Activated CD4-positive, alpha-beta T cell treated with anti-CD3 and anti-CD28 coated beads, Interleukin-2, amount 50 U/mL, for 4 hours (primary cell): ENCODE measurements at places on chromosomes 3 and 15.

GRCh38 chr3:24367664-24368264 lies 126.9 kb downstream of the THRB start:
- no peak for DNase-seq

GRCh38 chr15:78676424-78677110 lies 35.6 kb upstream of the CHRNB4 start:
- no peak for DNase-seq

DNA sequence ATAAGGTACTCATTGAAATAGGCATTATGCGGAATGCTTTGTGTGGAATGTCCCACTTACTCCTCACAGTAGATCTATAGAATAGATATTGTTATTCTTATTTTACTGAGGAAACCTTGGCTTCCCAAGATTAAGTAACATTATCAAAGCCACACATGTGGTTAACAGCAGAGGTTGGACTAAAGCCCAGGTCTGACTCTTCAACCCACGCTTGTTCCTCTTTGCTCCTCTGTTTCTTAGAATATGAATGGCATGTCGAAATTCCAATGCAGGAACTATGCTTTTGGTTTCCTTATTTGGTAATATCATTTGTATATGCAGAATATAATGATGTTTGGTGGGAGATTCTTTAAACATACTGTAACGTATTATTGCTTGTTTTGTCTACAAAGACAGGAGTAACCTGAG lies 818.8 kb upstream of the LMCD1 start:
- DNase-seq, result no peak

DNA sequence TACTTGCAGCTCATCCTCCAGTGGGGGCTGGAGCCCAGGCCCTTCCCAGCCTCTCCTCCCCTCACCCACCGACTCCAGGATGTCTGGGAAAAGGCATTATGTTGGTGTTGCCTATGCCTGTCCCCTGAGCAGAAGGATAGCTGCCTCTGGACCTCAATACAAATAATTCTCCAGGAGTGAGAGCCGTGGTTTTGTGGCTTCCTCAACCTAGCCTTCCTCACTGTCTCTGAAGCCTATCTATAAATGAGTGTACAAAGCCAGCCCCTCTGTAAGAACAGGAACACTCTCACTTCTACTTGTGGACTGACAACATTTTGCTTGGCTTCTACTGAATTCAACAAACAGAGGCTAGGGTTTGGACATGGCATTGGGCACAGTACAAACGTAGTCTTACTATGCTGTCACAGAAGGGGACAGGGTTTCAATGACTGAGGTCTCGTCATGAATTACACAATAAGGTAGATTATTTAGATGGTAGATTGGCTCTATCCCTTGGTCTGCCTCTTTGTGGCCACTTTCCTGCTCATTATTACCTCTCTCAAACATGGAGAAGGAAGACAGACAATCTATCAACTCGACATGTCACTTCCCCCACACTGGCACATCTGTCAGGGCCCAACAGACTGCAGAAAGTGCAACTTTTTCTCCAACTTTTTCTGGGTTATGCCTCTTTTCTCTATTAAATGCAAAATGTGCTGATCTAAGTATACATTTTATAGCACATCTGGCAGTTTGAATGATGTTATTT lies 82.8 kb upstream of the MEX3B start:
- DNase-seq, result no peak

DNA sequence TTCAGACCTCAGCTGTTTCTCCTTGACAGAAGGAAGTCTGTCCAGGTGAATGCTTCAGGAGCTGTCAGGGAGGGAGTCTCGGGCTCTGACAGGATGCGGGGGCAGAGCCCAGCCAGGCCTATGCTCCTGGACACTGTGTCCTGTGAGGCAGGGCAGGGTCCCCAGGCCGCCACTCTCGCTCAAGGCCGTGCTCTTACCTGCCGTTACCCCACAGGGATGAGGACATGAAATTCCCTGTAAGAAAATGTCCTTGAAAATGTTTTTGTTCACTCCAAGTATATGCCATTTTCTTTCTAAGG lies 63.9 kb downstream of the BOC start:
- DNase-seq, result no peak

DNA sequence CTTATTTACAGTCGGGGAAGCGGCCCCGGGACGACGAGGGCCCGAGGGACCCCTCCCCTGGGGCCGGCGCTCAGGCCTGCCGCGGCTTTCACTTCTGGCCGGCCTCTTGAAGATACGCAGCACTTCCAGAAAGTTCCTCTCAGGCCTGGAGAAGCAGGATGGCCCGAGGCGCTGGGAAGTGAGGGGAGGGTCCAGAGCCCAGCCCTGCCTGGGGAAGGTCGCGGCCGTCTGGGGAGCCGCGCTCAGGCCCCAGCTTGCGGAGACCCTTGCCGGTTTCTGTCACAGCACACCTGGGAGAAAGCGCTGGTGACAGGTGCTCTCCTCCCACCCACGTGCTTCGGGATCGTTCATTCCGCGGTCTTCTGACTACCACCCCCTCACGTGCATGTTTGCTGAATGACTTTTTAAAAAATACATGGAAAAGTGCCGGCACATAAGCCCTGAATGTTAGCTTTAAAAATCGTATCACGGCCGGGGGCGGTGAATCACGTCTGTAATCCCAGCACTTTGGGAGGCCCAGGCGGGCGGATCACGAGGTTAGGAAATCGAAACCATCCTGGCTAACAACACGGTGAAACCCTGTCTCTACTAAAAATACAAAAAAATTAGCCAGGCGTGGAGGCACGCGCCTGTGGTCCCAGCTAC lies 727 bp upstream of the TM2D3 start:
- DNase-seq, result no peak

DNA sequence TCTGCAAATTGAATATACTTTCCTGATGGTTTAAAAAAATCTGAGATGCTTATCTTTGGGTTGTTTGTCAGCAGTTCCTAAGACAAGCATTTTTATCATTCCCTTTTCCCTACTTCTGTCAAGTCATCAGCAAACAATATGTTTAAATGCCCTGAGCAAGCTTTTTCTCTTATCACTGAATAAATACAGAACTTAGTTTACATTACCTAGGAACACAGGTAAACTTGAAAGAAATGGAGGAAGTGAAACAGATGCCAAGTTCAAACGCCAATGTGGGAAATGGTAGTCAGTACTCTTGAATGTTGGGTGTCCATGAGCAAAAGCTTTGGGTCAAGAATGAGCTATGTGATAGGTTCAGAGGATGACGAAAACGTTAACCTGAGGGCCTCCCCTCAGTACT lies 17.2 kb upstream of the TCAIM start:
- no peak for DNase-seq

GRCh38 chr3:197363553-197364409 lies 65.4 kb upstream of the DLG1 start:
- no peak for DNase-seq

GRCh38 chr3:44516230-44516629 lies 38.8 kb upstream of the ZNF445 start:
- no peak for DNase-seq

DNA sequence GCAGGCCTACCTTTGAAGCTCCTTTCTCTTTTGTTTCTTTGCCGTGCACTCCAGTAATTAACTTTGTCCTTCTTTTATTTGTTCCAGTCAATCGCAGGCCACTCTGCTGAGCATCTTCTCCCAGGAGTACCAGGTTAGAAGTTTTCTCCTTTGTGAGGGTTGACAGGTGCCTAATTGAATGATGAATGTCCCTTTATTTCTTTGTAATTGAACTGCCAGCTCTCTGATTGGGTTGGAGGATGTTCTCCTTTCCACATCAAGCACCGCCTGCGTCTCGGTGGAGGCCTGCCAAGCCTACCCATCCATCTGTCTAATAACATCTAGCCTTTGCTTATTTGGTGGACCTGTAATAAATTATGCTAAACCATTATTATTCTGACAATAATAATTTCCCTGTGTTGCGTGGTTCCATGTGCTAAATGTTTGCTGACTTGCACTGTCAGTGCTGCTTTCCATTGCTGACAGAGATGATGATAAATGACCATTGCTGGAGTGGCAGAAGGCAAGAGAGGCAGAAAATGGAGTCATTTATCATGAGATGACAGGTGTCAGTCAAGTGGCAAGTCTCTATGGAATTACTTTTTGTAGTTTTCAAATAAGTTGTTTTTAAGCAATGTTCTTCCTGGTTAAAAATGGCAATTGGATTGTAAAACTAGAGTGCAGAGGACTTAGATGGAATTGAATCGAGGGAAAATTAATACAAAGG lies 64.9 kb downstream of the CDIN1 start:
- no peak for DNase-seq

DNA sequence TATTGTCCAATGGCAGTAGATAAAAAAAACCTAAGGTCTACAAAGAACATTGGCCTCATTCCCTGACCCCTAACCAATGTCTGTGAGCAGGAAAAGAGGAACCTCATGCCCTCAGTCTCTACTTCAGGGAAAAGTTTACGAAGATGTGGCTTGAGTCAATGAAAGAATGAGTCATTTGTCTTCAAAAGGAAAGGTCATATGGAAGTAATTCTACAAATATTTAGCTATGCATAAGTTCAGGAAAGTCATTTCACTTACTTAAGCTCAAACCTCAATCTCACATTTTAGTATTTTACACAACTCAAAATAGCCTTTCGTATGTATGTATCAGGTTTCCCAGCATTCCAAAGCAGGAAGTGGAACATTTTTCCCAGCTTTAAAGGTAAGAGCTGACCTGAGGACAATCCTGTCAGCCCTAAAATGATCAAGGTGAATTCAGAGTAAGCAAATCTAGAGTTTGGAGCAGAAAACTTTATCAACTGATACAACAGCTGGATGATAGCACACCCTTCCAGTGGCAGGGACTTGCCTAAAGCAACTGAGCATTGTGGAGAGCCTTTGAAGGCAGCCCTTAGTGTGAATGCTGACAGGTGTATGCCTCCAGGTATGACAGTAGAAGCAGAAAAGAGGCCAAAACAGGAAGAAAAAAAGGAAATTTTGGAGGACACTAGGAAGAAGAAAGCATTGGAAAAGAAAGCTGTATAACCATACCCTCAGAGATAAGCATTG lies 53.9 kb upstream of the ACKR4 start:
- DNase-seq, result no peak

DNA sequence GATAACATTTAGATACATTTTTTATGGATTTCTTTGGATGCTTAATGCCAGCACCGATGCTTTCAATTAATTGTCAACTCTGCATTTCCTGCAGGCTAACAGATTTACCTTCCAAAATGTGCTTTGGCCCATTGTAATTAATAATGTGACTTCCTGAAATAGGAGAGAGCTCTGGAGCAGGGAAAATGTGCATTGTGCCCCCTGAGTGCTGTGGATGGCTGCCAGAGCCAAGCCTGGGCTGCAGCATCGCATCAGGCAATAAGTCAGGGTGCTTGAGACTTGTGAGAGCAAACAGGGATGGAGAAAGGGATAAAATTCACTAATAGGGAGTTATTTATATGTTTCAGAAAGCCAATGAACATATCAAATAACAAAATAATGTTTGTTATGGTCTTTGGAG lies 133.8 kb downstream of the MOBP start:
- no peak for DNase-seq

- no peak for DNase-seq
Measured at GRCh38 chr3:173799060-173799816, 401.7 kb downstream of the NLGN1 start.

GRCh38 chr3:180306691-180307090 lies 270.0 kb upstream of the PEX5L start:
- no peak for DNase-seq

DNA sequence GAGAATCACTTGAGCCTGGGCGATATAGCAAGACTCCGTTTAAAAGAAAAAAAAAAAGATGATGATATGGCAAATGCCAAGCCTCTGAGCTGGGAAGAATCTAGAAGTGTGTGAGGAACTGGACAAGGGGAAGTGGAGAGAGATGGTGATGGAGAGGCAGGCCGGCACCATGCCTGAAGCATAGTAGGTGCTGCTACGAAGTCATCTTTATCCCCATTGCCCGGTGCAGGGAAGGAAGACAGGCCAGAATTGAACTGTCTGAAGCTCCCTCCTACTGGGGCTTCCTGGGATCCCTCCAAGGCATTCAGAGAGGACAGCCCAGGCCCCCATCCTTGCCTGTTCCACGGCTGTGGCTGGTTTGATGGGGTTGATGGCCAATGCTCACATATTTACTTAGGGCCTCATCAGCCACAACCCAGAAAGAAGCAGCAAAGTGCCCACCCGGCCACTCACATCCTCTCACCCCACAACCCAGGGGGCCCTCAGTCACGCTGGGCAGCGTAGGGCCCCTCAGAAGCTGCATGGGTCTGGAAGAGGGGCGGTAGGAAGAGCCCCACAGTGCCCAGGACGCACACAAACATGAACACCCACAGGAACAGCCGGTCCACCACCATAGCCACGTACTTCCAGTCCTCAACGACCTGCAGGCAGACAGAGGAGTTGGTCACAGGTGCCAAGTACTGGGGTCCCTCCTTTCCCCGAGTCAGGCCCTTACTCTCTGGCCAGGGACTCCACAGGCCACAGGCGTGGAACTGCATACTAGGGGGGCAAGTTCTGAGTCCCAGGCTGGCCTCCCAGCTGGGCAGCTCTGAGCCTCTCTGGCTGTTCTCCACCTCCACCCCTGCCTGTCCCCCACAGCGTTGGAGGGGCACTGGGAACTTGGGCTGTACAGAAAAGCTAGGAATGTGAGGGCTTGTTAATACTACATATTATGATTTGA lies 4.1 kb upstream of the CHRNA3 start:
- DNase-seq, result no peak

DNA sequence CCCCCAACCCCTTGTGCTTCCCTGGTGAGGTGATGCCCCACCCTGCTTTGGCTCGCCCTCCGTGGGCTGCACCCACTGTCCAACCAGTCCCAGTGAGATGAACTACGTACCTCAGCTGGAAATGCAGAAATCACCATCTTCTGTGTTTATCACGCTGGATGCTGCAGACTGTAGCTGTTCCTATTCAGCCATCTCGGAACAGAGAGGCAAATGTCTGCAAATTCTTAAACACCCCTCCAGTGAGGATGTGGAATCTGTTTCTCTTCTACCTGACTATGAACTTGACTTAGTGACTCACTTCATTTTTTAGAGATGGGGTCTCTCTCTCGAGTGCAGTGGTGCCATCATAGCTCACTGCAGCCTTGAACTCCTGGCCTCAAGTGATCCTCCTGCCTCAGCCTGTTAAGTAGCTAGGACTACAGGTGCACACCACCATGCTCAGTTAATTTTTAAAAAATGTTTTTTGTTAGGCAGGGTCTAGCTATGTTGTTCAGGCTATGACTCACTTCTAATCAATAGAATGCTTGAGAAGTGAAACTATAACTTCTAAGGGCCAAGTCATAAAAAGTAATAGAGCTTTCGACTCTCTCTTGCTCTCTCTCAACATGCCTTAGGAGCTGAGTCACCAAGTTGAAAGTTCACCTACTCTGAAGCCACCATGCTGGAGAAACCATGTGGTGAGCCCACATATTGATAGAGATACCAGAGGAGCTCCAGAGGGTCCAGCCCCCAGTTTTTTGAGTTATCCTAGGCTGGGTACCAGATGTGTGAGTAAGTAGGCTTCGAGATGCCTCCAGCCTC lies 11.5 kb upstream of the PARP14 start:
- no peak for DNase-seq
